Stimulated activated CD4-positive, alpha-beta T cell treated with anti-CD3 and anti-CD28 coated beads, TNF-alpha, amount 100 ng/mL, for 1 hour (primary cell): ENCODE measurements at places on chromosomes 13 and 19.

DNA sequence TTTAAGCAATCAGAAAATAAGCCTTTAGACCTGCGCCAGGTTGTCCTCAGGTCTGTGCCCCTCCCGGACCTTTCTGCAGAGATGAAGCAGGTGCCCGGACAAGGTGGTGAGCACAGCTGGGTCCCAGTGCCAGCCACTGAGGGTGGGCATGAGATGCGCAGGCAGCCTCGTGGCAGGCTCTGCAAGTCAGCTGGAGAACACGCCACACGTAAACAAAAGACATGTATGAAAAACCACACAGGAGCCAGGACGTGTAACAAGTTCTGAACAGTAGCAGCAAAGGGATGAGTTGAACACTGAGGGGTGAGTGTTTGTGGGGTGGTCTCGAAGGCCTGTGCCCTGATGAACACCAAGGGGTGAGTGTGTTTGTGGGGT, 68.8 kb upstream of the MCF2L start:
- no peak for DNase-seq

DNA sequence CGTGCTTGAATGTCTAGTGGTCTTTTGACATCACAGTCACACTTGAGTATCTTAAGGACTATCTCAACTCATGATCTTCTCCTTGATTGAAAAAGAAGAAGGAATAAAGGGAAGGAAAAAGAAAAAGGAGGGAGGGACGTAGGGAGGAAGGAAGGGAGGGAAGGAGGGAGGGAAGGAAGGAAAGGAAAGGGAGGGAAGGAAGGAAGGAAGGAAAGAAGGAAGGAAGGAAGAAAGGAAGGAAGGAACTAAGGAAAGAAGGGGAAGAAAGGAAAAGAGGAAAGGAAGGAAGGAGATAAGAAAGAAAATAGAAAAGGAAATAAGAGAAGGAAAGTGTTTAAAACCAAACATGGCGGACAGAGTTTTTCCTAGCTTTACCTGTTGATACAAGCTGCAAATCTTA, 64.7 kb downstream of the RNASEH2B start:
- DNase-seq: no peak

DNA sequence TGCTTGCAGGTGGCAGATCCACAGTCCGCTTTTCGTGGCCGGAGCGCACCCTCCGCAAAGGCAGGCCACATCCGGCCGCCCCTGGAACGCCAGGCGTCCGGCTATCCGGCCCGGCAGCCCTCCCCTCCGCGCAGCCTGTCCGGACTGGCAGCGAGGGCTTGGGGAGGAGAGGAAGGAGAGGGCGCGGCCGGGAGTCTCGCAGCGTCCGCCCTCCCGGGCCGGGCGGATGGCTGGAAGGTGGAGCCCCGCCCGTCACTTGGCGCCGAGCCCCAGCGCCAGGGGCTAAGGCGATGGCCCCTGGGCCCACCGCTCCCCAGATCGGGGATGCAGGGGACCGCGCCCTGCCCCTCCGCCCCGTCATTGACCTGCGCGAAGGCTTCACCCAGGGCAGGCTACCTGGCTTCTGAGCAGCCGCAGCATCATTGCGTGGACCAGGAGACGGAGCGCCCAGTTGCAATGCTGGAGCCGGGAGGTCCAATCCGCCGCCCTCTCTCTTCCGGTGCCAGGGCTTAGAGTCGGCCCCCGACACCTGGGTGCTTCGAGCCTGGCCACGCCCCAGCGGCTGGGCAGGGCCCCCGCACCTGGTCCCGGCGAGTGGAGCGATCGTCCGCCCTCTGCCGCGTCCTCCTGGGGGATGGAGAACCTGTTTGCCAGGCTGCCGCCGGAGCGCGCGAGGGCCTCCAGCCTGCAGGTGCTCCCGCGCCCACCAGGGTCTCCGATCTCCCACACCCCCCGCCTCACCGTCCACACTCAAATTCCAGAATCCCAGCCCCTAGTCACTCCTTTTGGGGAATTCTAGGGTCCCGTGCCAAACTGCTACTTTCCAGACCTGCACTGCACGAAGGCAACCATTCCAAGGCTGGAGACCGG, at the start of gene FUT1:
TSS of gene FUT1 (minus strand) at position 146 of the 870 bp plus-strand sequence. CDS start 1,360 bp downstream, outside the sequence.
- no peak for DNase-seq

- no peak for DNase-seq
Measured at GRCh38 chr19:56842412-56842811, 1.9 kb upstream of the PEG3 start.

DNA sequence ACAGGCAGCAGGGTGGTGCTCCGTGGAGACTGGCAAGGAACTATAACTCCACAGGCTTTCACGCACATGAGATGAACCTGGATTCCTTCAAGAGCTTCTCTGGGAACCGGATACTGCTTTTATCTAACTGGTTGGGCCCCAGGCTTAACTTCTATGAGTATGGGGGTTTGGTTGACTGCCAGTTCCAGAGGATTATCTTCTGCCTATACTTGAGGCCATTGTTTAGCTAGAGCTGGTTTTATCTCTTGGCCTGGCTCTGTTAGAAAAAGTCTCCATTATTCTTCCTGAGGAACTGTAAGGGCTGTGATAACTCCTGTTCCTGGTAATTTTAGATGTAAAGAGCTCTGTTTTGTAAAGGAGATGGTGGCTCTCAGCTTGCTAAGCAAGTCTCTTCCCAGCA, 40.9 kb downstream of the ZNF846 start:
- no peak for DNase-seq

- DNase-seq: no peak
Measured at GRCh38 chr13:113544071-113544891, 40.3 kb upstream of the TFDP1 start.
